Activated CD8-positive, alpha-beta memory T cell treated with anti-CD3 and anti-CD28 coated beads for 4 hours (primary cell): ENCODE measurements at places on chromosomes 3 and 15.

GRCh38 chr3:117105686-117106085, 396.1 kb downstream of the TUSC7 start:
- no peak for DNase-seq

- no peak for DNase-seq
These were observed 14.4 kb downstream of the MUC20 start for GRCh38 chr3:195735036-195735695.

- DNase-seq: no peak
These were observed 169.4 kb downstream of the CHST2 start for GRCh38 chr3:143288944-143289343.

GRCh38 chr15:48475600-48476395, 144.6 kb downstream of the DUT start:
- DNase-seq: no peak

DNA sequence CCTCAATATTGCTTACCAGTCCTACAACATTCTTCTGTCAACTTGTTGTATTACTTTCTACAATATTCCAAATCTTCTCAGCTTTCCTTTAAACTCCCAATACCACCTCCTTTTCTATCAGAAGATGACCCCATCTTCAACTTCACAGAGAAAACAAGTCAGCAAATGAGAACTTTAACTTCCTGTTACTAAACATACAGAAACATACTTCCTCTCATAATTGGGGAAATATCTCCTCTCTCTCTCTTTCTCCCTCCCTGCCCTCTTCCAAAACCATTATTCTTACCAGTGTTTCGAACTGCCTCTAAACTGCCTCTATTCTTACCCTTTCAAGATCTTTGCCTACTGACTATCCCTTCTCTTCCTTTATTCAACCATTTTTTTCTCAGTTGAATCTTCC, 1.8 kb upstream of the SNAP23 start:
- DNase-seq: no peak

GRCh38 chr3:172124271-172124670, 84.9 kb downstream of the FNDC3B start:
- DNase-seq: no peak

- no peak for DNase-seq
These were observed 101.5 kb upstream of the CRBN start for GRCh38 chr3:3281024-3281423.

- no peak for DNase-seq
These were observed 160.2 kb downstream of the SPATA16 start for GRCh38 chr3:172980849-172981248.

GRCh38 chr3:52324676-52325075, 8.6 kb downstream of the DNAH1 start:
- no peak for DNase-seq

DNA sequence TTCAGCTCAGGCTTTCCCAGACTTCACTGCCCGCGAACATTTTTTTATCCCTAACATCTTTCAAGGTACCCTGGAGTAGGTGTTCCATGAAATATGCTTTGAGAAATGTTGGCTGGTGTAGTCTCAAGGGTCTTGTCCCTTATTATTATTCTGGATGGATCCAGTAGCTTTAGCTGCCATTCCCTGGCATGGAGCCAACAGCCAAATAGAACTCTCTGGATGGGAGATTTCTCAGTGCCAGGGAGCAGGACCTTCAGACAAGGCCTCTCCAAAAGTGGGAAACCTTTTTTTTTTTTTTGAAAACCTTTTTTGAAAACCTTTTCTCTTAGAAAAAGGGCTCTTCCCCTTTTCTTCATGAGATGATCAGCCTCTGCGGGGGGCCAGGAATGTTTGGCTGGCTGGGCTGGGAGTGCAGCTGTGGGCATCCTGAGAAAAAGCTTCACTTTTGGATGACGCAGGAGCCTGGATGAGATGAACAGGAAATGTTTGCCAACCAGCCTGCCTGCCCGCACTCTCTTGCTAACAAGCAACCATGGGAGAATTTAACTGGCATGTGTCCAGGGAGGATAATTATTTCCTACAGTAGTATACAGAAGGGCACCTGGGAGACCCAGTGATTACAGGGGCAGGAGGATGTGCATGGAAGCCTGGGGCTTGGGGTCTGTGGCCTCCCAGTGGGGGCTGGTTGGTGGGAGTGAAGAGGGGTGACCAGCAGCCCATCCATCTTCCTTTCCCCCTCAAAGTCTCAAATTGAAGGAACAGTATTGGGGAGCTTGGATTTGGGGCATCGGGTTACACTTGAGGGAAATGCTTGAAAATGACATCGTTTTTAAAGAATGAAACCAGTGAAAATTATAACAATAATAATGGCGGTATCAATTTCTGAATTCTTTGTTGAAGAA, 109.1 kb upstream of the LRIG1 start:
- no peak for DNase-seq

DNA sequence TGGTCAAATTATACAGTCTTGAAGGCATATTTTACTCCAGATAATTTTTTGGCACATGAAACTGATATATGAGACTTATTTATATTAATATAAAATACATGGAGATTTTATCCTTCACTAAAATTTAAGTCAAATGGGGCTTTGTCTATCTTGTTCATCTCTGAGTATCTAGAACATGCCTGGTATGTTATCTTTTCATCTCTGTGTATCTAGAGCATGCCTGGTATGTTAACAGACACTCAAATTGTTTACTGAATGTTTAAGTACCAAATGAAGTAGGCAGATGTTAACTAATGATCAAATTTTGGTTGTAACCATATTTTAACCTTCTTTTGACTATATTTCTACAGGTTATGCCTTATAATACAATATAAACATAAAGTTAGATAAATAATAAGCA, 7.7 kb downstream of the GTF2A2 start:
- no peak for DNase-seq

DNA sequence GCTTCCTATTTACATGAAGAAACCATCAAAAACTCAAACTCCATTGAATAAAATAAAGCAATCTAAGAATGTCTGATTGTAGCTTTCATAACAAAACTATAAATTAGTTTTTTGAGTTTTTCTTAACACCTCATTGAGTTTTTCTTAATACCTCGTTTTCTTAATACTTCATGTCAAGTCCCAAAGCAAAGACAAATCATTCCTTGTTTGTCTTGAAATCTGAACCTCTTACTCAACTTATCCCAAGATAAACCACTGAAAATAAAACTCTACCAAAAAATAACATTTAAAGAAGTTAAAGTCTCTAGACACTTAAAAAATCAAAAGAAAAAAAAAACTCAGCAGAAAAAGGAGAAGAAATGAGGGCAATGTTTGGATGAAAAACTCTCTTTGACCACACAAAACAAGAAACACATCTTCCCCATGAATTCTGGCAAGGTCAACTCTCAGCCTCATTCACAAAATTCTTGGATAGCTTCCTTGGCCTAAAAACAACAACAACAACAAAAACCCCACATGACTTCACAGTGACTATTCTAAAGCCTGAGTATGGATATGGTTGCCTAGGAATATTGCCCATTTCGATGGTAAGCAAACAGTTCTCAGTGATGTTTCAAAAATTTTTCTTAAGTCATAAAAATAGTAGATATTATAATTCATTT, 38.2 kb downstream of the TMCC1 start:
- no peak for DNase-seq

DNA sequence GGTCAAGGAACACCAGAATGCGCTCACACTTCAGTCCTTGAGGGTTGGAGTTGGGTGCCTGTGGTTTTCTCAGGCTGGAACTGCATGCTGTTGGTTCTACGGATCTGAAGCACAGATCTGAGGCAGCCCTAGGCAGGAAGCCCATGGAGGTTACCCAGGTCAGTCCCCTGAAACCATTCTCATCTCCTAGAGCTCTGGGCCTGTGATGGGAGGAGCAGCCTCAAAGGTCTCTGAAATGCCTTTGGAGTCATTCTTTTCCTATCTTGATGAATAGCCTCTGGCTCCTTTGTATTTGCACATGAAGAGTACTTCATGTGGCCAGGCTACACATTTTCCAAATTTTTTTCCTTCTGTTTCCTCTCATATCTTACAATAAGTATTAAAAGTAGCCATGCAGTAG, 179.3 kb upstream of the UBE2E1 start:
- no peak for DNase-seq
